CD14-positive monocyte (primary cell): ENCODE measurements at places on chromosomes 12 and 14.

DNA sequence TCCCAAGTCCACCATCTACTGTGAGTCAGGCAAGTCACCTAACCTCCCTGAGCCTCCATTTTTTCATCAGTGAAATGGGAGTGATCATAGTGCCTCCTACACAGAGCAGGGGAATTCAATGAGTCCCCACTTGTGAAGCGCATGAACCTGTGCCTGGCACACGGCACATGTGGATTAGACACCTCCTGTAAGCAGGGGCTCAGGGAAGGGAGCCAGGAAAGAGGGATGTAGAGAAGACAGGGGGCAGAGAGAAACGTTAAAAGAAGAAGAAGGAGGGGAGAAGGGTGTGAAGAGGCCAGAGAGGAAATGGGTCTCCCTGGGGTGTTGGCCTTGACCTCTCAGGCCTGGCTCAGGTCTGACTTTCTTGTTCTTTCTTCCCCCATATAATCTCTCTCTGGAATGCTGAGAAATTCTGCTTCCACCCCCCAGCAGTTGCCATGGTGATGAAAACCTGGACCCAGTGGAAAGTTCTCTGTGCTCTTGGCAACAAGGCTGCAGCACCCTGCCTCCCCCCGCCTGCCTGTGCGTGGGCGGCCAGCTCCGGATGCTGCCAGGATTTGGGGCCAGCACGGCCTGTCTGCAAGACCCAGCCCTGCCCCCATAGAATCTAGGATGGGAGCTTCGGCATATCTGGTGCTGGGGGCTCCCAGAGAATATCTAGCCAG lies 94.5 kb downstream of the CALM1 start:
- DNase-seq = no peak

- DNase-seq = no peak
Measured at GRCh38 chr14:60204104-60204842, 39.1 kb upstream of the DHRS7 start.

DNA sequence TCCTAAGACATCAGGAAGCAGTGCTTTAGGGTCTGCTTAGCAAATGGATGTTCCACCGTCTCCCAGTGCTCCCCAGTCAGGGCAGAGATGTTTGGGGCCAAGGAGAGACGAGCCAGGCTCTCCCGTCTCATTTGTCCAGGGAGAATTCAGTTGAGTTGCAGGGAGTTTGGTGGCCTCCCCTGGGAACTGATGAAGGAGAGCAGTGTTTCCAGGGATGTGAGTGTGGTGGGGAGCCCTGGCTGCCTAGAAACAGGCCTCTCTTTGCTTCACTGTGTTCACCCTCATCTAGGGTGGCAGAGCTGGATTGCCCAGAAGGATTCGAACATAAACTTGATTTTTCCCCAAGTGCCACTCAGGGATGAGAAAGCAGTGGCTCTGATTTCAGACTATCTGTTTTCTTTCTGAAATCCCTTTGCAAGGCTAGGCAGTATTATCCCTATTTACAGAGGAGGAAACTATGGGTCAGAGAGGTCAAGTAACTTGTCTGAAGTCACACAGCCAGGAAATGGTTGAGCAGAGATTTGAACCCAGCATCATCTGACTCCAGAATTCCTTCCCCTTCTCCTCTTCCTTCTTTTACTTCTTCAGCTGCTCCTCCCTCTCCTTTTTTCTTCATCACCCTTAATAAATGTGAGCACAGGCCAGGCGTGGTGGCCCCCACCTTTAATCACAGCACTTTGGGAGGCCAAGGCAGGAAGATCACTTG lies 6.6 kb downstream of the TPCN1 start:
- no peak for DNase-seq

DNA sequence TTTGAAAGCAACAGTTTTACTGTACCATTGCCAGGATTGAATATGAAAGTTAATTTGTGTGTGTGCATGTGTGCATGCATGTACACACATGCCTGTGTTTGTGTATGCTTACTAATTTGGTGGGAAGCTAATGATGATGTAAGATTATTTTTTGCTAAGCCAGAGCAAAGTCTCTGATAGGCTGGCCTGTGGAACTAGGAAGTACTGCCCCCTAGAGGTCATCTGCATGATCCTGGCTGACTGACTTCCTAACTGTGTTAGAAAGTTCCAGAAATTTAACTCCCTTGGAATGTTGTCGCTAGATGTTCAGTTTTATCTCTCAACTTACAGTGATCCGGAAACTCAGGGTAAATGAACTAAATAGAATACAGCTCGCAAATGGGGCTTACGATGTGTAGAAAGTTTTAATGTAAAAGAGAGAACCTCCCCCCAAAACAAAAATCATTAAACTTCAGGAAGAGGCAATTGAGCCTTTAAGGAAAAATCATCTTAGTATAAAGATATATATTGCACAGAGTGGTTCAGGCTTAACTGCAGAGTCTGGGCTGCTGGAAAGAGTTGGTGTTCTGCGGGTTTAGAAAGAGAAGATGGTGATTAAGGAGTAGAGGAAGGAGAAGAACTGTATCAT lies 34.3 kb upstream of the SLC38A1 start:
- peak; percentile 62 for DNase-seq

DNA sequence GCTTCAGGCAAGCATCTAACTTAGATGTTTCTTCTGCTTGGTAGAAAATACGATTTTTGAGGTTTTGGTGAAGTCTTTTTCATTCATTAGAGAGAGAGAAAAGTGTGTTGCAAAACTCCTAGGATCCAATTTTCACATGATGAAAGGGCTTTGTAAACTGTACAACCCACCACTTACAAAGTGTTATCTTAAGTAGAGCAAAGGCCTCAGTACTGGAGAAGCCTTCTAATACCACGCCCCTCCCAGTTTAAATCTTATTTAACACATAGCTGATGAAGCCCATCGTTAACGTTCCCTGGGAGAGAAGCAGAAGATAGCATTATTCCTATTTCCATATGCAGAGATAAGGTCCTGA lies 869 bp downstream of the APOLD1 start:
- DNase-seq = no peak

- no peak for DNase-seq
Measured at GRCh38 chr14:86414146-86414545, 884.2 kb downstream of the FLRT2 start.

GRCh38 chr12:122318607-122319605 lies 52.6 kb upstream of the VPS33A start:
- no peak for DNase-seq

DNA sequence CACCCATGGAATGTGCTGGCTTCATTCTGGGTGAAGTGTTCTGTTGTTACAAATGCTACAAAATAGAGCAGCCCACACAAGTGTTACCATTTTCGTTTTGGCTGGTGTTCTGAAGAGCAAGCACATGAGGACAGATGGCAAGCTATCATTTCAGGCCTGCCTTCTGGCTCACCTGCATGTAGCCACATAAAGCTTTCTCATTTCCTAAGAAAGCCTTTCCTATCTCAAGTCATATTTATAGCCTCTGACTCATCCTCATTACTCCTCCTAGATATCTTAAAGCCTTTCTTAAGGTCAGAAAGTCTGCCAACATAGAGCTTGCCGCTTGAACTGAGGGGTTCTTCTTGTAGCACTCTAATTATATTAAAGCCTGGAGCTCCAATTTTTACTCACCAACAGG lies 89.0 kb downstream of the PTPRR start:
- DNase-seq = no peak

DNA sequence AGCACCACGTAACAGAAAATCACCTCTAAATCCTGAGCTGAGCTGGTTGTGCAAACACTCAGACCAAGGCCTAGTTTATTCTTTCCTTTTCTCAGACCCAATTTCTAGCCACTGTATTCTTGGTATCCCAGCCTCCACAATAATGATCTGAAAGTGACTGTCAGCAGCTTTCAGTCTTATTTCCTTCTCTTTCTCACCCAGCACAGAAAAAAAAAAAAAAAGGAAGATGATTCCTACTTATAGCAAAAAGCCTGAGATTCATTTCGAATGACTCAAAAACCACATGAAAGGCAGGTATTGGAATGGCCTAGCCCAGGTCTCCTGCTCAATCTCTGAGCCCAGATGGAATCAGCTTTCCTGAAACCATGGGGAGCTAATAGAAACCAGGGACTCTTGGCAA lies 298.6 kb upstream of the PPFIA2 start:
- no peak for DNase-seq

- DNase-seq = no peak
Measured at GRCh38 chr12:25119020-25119419, 75.9 kb downstream of the DNAI7 start.

DNA sequence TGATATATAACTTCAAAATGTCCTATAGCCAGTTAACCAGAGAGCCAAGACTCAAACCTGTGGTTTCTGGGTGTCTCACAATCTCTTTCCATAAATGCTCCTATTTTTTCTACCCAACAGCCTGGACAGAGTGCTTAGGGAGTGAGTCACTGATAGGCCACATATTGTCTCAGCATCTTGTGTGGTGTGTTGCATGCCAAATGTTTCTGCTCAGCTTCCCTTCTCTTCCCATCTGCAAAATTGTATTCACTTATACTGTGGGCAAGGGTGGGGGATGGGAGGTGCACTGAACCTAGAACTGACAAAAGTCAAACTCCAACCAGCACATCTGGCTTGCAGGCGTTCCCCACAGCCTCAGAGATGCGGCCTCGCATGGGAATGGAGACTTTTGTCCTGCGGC lies 123.3 kb downstream of the KCNA5 start:
- no peak for DNase-seq

DNA sequence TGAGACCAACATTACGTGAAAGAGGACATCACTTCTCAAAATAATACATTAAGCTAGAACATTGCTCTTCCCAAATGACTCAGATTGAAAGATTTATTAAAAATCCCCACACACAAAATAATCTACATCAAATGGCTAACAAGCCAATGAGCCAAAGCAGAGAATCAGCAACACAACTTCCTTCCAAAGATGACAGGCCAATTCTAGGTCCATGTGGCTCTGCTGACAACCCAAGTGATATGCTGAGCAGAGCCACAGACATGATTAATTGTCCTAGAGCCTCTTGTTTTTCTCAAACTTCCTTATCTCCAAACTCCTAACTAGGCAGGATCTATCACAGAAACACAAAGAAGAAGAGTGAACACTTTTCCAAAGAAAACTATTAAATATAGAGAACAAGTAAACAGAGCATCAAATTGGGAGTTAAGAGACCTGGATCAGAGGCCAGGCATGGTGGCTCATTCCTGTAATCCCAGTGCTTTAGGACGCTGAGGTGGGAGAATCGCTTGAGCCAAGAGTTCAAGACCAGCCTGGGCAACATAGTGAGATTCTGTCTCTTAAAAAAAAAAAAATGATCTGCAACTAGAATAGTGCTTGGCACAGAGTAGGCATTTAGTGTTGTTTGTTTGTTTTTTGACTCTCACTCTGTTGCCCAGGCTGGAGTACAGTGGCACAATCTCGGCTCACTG lies 38.5 kb downstream of the SENP1 start:
- DNase-seq = no peak

DNA sequence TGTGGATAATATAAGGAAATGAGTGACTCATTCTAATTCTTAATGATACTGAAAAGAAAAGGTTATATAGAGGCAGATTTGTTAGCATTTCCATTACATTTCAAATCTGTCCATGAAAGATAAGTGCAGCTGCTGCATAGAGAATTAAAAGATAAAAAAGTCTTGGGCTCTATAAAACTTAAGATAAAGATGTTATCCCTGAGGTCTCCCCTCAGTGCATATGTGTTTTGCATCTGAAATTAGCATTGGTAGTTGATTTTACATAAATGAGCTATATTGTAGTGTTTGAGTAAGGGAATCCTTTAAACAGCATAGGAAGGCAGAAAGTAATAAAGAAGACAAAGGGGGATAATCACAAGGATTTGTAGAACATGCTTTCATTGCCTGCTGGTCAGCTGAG lies 206.2 kb downstream of the FSCB start:
- no peak for DNase-seq

DNA sequence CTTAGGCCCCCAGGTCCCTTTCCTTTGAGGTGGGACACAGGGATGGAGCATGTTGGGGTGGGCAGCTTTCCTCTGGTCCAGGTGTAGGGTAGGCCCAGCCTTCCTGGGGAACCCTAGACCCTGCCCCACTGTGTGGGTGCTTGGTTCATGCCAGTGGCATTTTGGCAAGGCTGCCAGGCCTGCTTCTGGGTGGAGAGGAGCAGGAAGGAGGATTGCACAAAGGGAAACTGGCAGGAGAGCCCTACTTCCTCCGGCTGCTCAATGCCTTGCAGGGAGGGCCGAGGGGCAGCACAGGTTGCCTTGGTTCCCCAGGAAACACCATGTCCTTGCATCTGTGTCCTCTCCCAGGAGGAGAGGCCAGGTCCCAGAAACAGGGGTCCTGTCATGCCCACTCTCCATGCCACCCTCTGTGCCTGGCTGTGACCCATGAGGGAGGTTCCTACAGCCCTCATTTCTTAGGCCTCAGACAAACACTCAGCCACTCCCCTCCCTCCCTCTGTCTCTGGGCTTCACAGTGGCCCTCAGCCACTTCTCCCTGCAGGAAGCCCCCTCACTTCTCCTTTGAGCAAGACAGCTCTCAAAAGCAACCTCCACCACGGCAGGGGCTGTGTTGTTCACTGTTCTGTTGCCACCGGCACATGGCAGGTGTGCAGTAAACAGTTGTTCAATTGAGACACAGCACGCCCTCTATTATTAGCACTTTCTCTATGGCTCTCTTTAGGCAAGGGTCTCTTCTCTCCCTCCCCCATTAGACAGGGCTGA lies 6.8 kb upstream of the KRT80 start:
- DNase-seq = peak; percentile 85

GRCh38 chr14:20956376-20956976 lies 1.2 kb downstream of the RNASE2 start:
- no peak for DNase-seq

DNA sequence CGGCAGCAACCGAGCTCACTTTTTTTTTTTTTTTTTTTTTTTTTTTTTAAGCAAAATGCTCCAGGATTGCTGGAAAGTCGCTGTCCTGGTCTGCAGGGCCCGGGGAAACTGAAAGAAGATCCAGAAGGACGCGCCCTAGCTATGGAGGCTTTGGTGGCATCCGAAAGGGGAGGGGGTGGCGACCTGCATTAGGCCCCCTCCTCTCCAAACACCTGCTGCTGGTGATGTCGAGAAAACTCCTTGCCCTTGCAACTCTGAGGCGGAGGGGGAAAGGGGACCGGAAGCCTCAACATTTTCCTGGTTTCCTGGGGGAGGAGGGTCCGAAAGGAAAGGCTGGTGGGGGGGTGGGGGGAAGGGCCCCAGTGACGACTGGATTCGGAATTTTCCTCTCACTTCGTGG lies 421.1 kb downstream of the VRK1 start:
- no peak for DNase-seq
